ENCODE measurements at places on chromosomes 1 and 21.

DNA sequence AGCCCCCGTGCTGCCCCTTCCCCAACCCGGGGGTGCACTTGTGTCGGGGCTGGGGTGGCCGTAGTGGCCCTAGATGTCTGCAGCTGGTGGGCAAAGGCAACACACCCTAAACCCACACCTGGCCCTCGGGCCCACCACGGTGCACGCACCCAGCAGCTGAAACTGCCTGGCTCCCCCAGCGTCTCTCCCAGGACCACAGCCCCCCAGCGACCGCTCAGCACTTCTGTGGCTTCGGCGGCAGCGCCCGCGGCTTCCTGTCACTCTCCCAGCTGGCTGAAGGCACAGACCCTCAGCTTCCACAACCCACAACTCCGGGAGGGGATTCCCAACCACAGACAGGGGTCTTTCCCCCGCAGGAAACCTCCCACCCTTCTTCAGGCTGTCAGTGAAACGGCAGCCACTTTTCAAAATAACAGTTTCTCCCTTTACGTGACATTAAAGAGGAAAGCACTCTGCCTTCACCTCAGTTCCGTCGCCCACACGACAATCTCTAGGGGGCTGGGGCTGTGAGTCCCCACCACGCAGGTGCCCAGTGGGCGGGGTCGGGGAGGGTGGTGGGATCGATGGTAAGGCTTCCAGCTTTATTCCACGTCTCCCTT, 40.7 kb upstream of the COL6A2 start:
- DNase-seq = no peak

GRCh38 chr1:55536545-55536865, 321.3 kb upstream of the USP24 start:
- DNase-seq = no peak

GRCh38 chr1:59485949-59486348, 189.1 kb downstream of the FGGY start:
- DNase-seq = no peak

GRCh38 chr21:44020551-44020950, 8.4 kb downstream of the TRAPPC10 start:
- DNase-seq = no peak

DNA sequence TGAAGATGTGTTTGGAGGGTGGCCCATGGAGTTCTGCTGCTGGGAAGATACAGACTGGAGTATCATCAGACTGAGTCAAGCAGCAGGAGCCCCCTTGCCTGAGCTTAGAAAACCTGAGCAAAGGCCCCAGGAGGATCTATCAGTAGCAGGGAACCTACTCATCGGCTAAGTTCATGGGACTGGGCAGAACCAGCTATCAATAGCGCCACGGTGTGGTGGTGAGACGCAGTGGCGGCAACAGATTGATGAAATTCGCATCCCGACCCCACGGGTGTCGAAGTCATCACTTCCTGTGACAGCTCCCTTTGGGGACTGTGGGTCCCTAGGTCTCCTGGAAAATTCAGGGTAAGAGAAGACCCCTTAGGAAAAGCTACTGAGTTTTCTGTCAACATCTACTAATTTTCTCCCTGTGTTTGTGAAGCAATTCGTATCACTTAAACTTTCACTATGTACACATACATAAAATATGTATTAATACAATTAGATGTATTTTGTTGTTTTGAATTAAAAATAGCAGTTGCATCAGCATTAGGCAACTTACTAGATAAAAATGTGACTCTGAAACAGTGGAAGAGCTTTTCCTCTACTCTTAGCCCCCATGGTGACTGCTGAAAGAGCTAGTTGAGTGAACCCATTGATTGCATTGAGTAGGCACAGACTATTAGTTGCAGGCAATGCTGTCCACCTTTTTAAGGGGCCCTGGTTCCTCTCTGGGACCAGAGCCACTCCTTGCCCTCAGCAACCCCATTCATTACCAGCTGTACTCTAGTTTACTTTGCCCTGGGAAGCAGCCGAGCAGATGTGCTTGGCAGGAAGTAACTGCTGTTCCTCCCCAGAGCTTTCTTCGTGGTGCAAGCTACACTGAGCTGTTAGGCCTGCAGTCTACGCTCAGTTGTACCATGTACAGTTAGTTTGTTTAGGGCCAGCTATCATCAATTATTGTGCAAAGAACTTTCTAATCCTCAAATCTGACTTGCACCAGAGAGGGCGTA, 7.3 kb upstream of the CACNA1S start:
- DNase-seq = peak; percentile 69

DNA sequence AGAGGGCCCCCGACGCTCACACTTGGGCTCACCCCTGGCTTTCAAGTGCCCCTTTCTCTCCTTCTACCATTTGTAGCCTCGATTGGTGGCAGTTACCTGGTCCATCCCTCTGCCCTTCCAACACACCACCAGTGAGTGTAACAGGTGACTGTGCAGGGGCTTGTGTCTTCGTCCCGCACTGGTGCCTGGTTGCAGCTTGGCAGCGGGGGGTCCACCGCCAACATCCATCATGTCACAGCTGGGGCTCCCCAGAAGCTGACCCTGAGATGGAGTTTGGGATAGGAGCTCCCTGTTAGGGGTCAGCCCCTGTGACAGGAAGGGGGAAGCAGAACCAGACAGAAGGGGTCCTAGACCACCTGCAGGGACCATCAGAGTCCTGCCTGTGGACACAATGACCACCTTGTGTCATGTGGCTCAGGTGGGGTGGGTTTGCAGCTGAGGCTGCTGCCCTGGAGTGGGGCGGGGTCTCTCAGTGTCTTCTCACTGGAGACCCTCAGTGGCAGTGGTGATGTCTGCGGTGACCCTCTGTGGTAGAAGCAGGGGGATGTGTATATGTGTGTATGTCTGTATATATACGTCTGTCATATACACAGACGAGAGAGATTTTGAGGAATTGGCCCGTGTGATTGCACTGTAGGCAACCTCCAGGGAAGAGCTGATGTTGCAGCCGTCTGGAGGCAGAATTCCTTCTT, 3.6 kb upstream of the CALML6 start:
- DNase-seq = no peak

- no peak for DNase-seq
Observed at GRCh38 chr1:197435224-197435623, 167.2 kb downstream of the CRB1 start.

Measured in activated naive CD4-positive, alpha-beta T cell treated with anti-CD3 and anti-CD28 coated beads, Interleukin-2, amount 10 ng/mL, durations not matched to agents 7 days and 5 days (primary cell).